ENCODE measurements at places on chromosomes 12 and 14.

GRCh38 chr12:64806593-64807460 is 17.6 kb upstream of the TBC1D30 start:
- no peak for DNase-seq

- no peak for DNase-seq
Observed at GRCh38 chr14:69439521-69440270, 41.2 kb downstream of the SLC39A9 start.

DNA sequence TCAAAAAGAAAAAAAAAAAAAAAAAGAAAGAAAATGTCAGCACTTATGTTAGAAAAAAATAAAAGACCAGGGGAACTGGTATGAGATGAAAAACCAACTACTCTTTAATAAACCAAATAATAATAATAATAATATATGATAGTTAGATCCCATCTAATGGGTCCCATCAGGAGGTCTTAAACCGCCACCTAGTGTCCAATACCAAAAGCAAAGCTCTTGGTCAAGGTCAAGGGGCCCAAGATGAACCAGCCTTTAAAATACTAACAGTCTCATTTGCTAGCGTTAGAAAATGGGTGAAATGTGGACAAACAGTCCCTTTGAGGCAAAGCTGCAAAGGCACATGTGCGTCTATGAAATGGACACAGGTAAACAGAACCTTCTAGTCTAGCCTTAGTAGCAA is 12.3 kb downstream of the BRAP start:
- DNase-seq, result no peak

DNA sequence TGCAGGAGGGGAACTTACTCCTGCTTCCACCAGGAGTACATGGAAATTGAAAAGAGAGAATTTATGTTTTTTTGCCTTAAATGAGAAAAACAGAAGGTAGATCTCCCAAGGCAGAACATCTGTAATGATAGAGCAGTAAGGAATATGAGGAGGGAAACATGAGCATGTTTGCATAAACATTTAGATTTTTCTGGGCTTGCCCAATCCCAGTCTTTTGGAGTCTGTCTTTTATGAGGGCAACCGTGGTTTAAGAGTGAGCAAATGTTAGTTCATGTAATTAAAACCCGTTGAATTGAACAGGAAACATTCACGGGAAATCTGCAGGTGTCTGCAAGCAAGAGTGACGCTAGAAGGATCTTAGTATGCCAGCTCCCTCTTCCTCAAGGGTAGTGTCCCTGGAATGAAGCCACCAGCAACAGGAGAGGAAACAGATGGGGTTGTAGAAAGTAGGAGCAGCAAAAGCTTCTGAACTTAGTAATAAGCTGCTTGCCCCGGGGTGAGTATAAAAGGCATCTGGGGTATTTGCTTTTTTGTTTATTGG is 79.3 kb downstream of the ARF6 start:
- DNase-seq, result no peak

- DNase-seq, result no peak
Observed at GRCh38 chr12:132492522-132492921, 2.6 kb downstream of the FBRSL1 start.

- DNase-seq, result no peak
Observed at GRCh38 chr12:53005215-53005985, 856 bp upstream of the EIF4B start.

DNA sequence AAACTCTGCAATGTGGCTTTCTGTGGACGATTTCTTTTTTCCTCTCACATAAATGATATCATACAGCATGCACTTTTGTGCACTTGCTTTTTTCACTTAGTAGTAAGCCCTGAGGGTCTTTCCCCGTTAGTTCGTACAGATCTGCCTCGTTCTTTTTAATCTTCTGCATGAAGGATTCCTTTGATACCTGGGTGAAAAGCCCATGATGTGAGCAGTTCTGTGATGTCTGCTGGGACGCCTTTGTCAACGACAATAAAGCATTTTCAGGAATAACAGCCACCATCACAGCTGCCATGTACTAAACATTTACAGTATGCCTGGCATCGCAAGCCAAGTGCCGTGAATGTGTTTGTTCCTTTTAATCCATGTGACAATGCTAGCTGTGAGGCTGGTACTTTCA is 99.2 kb downstream of the KSR2 start:
- no peak for DNase-seq

DNA sequence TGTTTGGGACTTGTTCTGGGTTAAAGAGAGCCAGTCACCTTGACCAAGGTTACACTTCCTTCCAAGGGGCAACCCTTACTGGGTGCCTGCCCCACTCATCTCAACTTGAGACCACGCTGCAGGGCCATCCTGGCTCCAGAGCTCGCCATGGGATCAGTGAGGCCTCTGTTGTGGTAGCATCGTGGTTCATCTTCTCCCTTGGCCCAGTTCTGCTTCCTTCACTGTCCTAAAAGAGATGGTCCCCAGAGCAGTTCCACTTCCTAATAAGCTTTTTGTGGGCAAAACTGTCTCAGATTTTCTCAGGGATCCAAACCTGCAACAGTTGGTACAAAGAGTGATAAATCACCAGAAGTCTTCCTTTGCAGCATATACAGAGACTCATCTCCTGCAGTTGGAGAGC is 165.9 kb upstream of the TMEM260 start:
- no peak for DNase-seq
